ENCODE measurements at places on chromosomes 5 and 9.

DNA sequence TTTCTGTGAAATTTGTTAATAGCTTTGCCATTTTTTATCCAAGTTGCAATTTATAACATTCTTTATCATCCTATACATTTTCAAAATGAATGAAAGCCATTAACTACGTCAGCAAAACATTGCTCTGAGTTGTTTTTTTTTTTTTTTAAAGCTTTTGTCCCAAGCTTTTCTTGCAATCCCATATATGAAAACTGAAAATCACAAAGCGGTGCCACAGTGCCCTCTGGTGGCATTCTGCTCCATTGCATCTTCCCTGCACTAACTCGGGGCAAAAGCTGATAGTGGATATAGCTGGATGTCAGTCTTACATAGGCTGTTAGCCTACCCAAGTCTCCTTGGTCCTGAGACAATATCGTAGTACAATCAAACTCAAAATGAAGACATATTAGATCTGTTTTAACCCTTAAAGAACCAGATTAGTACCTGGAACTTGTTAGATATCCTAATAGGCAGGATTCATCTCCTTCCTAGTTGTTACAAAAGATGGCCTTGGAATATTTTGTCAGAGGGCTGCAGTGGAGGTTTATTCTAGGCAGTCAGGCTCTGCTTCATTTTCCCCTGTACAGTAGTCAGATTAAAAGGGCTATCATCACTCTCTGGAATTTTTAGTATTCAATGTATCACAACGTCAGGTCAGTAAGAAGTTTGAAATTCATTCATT, 669.9 kb downstream of the PTPRD start:
- DNase-seq: peak; percentile 7

DNA sequence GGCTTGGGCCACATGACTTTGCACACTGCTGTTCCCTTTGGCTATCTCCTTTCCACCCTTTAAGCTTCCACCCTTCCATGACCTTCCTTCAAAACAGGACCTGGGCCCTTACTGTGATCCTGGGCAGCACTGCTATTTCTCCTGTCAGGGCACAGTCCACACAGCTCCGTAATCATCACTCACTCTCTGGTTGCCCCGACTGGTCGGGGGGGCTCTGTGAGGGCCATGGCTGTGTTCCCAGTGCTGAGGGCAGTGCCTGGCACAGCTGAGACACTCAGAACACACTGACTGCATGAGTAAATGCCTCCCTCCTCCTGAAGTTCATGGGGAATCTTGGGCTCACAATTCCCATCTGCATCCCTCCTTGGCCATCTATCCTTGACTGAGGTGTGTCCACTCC, 12.2 kb downstream of the TRAF1 start:
- no peak for DNase-seq

GRCh38 chr9:116286297-116286696, 132.7 kb downstream of the PAPPA start:
- no peak for DNase-seq

DNA sequence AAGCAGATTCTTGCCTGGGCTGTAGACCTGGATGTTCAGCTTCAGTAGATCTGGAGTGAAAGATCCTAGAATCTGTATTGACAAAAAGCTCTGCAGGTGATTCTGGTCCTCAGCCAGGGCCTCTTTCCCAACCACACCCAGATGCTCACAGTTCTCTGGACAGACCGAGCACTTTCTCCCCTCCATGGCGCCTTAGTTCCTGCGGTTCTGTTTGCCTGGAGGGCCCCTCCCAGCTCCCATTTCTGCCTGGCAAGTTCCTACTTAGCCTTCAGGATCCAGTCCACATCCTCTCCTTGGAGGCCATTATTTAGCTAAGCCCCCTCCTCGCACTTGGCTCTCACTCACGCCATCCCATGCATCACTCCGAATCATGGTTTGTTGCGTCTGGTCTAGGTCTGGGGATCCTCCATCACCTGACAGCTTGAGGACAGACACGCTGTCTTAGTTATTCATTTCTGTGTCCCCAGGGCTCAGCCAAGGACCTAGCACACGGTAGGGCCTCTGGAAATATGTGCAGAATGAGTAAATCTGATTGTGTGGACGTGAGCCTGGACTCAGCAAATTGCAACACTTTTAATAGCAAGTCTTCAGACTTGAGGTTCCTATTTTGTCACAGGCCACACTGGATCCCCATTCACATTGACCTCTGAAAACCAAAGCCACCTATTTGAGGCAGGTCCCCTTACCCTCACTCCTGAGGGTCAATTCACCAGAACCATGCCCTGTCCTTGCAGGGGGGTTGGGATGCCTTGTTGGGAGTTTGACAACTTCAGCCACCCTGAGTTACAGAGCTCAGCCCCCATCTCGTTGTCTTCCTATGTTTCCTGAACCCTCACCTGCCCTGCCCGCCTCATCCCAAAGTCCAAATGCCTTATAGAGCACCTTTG, 50.7 kb downstream of the COL15A1 start:
- DNase-seq: no peak

GRCh38 chr9:110591526-110591925, 12.0 kb upstream of the SVEP1 start:
- no peak for DNase-seq

GRCh38 chr5:2007496-2007877, 124.8 kb upstream of the IRX4 start:
- DNase-seq: no peak

DNA sequence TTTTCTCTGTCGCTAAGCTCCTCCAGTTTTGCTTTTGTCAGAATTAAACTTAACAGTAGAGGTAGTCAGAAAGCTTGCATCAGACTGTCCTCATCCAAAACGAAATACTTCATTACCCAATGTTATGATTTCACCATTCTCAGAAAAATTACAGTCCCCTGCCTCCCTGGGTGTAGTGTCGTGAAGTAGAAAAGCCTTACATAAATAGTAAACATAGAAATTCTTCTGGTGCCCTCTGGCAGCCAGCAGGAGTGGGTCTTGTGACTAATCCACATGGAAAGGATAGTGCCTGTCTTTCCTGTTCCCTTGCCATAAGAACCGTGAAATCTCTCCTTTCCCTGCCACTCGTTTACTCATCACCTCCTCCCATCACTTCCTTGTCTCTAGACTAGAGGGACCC, 230.6 kb downstream of the GNA14 start:
- DNase-seq: peak; percentile 71

DNA sequence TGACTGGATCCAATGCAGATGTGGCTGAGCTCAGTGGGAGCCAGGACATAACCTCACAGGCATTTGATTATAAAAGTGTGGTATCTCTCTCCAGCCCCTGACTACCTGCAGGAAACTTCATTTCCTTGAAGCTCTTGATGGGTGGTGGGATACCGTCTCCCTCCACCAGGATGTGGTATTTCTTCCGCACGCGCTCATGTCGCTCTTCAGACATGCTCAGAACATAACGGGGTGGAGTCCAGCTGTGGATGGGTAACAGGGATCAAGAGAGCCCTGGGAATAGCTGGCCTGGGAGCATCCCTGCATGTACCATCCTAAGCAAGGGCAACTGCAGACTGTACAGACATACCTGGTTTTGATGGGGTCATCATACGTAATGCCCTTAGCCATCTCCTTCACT, 1.2 kb downstream of the DDX41 start:
- no peak for DNase-seq

- no peak for DNase-seq
Measured at GRCh38 chr5:143261748-143262392, 141.6 kb downstream of the NR3C1 start.

DNA sequence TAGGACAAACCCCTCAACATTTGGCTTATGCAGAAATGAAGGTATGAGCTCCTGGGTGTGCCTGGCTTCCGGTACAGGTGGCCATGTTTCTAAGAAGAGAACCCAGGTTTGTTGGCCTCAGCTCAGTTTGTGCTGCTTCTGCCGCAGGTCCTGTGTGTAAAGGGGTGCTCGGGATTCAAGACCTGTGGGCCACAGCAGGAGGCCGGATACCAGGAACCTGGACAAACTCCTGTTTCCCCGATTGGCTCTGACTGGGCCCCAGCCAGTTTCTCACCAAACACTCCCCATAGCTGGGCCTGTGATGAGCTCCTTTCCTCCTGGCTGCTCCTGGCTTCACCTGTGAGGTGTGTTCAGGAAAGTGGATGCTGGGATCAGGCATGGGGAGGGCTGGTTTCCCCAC, 271.2 kb upstream of the IRX2 start:
- no peak for DNase-seq

GRCh38 chr5:178590141-178590923, at the start of gene COL23A1:
TSS of gene COL23A1 (minus strand) at chr5:178590393.
- DNase-seq: no peak

DNA sequence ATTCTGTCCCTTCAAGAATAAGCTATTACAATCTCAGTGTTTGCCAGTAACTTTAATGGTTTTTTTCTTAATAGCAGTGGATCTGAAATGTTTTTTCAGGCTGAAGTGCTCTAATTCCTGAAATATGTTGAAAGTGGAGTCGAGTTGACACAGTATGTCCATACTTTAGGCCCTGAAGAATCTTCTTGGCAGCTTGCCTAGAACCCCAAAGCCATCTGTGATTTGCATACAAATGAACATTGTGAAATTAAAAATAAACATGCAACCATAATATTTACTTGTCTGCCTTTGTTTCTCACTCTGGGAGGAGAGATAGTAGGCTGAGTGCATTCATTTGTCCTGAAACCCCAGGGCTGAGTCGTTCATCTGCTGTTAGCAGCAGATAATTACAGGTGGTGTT, 152.7 kb downstream of the ADCY2 start:
- DNase-seq: no peak

- no peak for DNase-seq
Measured at GRCh38 chr5:9428272-9428671, 117.6 kb downstream of the SEMA5A start.

DNA sequence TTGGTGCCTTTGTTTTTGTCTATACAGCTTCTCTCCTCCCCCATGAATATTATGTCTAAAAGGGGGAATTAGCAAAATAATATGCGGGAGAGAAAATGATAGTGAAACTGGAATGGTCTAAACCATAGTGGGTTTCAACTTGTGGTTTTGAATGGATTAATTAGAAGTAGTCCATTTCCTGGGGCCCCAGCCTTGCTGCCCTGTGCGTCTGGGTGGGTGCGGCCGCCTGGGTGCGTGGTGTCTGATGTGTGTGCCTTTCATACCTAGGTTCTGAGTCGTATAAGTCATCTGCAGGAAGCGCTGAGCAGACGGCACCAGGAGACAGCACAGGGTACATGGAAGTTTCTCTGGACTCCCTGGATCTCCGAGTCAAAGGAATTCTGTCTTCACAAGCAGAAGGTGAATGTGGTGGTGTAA, 120.0 kb upstream of the CACNA1B start:
- DNase-seq: peak; percentile 39

GRCh38 chr9:15468145-15468544, 42.6 kb downstream of the PSIP1 start:
- DNase-seq: no peak

DNA sequence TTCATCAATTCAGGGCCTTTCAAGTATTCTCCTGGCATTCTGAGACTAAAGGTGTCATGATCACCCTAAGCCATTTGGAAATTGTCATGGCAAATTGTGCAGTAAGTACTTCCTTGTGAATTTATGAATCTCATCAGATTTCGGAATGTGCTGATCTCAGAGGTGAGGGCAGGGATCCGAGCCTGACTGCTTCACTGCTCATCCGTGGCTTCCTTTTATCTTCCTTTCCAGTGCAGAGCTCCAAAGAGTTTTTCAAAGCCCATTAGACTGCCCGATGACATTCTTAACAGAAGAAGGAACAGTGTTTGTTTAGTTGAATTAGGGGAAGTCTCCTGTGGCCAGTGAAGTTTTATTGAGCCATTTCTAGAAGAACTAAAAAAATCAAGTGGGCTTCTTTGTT, 182.8 kb upstream of the GDNF start:
- DNase-seq: no peak

DNA sequence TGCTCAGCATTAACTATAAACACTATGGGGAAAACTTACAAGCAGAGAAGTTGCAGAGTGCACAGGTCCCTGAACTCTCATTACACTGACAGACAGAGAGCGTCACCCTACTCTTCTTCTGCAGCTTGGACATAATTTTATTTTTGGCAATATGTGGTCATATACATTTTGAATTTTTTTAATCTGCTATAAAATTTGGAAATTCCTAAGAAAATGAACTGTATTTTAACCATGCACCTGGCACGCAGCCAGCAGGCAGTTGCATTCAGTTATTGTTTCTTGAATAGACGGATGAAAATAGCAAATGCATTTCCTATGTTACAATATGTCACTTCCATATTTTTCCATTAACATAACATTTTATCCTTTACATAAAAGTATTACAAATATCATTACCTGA, 100.2 kb downstream of the SLC25A46 start:
- DNase-seq: no peak

DNA sequence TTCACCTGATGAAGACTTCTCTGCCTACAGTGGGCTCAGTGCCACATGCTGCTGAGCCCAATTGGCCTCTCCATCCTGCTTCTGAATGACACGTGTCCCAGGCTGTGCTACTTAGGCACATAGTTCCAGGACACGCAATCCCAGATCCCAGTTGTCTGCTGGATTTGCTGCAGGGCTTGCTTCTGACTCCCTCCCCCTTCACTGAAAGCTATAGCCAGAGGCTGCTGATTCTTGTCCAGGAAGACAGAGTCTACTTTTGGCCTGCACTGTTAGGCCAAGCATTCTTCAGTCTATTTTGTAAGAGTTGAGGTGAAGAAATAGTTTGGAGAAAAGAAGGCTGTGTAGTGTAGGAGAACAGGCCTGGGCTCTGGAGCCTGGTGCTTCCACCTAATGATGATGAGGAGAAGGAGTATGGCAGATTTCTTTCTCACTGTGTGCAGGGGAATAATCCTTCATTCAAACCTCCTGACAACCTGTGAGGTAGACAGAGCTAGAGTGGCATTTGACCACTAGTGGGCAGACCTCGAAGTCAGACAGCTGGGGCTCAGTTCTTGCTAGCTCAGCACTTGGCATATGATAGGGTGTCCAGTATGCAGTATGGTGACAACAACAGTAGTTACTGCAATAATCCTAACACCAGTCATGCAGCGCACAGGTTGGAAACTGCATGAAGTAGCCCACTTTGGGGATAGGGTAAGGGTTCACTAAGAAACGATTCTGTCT, 19.5 kb upstream of the ASPN start:
- DNase-seq: peak; percentile 63

GRCh38 chr9:133932181-133932580, 59.9 kb downstream of the VAV2 start:
- DNase-seq: no peak

GRCh38 chr5:172453206-172453985, 929 bp downstream of the SH3PXD2B start:
- DNase-seq: no peak

GRCh38 chr5:1667648-1668140, 131.9 kb downstream of the MRPL36 start:
- no peak for DNase-seq

DNA sequence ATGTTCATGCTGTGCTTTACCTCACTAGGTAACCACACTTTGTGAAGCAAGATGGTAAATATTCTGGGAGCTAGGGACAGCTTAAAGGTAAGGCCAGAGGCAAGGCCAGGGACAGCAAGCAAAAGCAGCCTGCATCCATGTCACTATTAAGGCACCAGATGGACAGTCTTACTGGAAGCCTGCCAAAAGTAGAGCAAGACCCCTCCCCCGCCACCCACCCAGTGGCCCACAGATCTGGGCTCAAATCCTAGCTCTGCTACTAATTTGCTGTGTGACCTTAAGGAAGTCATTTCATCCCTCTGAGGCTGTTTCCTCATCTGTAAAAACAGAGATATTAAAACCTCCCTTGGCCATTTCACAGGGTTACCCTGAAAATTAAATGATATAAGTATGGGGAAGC, 13.2 kb upstream of the ERMP1 start:
- no peak for DNase-seq

- no peak for DNase-seq
Measured at GRCh38 chr9:91661451-91661850, 237.8 kb upstream of the NFIL3 start.
